ENCODE measurements at places on chromosomes 16 and 17. TPM values are rescaled to one million over a fixed set of nuclear protein-coding genes. Genes with fewer than 3 reads are reported as not detected.
A peak's percentile ranks its signal among the peaks of the same experiment; 100 is the strongest.

Gene SERPINF2
- total RNA-seq: 0.29 TPM

GRCh38 chr16:20850981-20851380, 44.7 kb downstream of the REXO5 start:
- DNase-seq: no peak

- no peak for DNase-seq
Observed at GRCh38 chr17:27469256-27469655, 13.0 kb downstream of the KSR1 start.

DNA sequence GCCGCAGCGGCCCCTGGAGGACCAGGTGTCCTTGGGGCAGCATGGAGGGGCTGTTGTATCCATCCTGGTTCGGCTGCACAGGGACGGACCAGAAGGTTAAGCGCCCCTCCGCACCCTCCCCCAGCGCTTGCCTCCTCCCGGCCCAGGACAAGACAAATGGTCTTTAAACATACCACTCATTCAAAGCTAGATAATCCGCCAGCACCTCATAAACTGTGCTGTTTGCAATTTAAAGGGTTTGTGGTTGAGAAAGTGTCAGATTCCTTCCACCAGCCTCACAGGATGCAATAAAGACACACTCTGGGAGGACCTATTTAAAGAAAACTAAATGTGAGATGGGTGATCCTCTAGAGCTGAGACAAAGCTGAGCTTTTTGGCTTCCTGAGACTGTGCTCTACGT, 426.2 kb upstream of the EEF2KMT start:
- DNase-seq: no peak

DNA sequence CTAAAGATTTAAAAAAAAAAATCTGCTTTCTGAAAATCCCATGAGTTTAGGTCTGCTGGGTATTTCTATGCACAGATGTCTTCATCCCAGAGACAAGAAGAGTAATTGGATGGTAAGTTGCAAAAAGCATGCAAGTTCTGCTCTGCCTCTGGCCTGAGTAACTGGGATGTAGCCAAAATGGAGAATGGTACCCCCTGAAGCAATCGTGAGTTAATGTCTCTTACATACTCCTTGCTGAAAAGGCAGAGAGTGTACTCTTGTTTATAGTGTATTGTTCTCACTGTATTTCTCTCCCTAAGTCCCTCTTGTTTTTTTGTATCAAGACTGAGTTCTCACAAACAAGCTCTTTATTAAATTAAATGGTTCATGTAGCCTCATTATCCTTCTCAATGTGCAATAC, 259.0 kb downstream of the IRX3 start:
- DNase-seq: peak; percentile 54

DNA sequence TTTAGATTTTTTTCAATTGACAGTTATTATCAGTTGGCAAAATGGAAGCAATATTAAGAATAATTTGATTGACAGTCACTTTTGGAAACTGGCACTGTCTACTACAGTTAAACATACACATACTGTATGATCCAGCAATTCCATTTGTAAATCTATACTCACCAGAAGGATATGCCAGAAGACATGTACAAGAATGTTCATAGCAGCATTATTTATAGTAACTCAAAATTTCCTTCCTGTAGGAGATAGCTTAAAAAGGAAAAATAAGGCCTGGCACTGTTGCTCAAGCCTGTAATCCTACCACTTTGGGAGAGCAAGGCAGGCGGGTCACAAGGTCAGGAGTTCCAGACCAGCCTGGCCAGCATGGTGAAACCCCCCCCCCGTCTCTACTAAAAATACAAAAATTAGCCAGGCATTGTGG, 89.3 kb downstream of the VMP1 start:
- no peak for DNase-seq

Measured in astrocyte (in vitro differentiated cells and primary cell).